ENCODE measurements at places on chromosomes 5 and 9. TPM values are rescaled to one million over a fixed set of nuclear protein-coding genes. Genes with fewer than 3 reads are reported as not detected.

DNA sequence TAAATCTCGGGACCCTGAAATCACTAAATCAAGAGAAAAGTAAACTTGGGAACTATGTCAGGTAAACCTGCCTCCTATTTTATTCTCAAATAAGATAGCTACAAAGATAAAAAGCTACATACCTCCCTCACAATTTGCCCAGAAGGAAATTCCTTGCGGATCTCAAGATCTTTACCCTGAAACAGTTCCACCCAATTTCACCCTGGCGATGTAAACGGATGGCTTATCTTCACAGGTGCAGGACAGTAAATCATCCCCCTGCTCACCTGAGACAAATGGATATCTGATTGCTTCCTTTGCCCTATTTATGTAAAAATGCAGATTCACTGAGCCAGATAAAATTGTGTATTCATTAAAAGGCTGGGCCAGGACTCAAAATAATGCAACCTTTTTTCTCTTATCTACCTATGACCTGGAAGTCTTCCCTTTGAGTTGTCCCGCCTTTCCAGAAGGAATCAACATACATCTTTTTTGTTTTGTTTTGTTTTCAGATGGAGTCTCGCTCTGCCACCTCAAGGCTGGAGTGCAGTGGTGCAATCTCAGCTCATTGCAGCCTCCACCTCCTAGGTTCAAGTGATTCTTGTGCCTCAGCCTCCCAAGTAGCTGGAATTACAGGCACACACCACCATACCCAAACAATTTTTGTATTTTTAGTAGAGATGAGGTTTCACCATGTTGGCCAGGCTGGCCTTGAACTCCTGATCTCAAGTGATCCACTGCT lies 13.8 kb downstream of the TMEM267 start:
- H3K4me1 ChIP-seq, result no peaks in the 10 kb centered on the region
- H3K36me3 ChIP-seq, result no peaks in the 10 kb centered on the region
- no peak overlapping the region for H3K27ac ChIP-seq
- H3K27me3 ChIP-seq, result no peaks in the 10 kb centered on the region
- no peak for DNase-seq
- no peak overlapping the region for H3K4me3 ChIP-seq

MYOZ3 gene
- total RNA-seq, result 6.8 TPM

PITX1 gene
- total RNA-seq, result 0.07 TPM

PTGS1 gene
- total RNA-seq, result 0.74 TPM

DNA sequence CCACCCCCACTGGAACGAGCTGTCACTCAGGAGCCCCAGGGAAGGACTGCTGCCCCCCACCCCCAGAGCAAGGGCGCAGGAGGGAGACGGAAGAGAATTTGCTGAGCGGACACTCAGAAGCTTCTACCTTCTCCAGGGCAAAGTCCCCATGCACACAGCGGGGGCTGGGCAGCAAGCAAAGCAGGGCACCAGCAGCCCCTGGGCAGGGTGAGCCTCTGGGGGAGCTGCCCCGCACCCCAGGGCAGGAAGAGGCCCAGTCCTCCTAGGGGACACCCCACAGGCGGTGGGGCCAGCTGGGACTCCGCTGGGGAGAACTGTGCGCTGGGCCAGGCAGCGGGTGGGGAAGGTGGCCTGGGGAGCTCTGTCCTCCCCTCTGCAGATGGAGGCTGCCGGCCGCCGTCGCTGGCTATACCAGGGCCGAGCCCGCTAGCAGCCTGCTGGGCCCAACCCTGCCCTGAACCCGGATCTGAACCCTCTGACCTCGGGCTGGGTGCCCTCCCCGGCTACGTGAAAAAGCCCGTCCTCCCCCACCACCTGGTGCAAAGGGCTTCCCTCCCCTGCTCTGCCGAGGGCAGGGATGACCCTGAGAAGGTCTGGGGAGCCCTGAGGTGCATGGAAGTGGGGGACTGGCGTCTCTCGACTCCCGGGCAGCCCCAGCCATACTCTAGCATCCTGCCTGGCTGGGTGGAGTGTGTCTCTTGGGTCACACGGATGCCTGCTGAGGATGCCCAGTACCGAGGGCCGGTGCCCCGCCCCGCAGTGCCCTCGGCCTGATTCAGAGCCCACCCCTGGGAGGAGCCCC lies 597 bp upstream of the SLC34A3 start:
- H3K27ac ChIP-seq, result no peak overlapping the region
- H3K4me1 ChIP-seq, result peaks cover 3% of the 10 kb centered on the region
- DNase-seq, result no peak
- no peaks in the 10 kb centered on the region for H3K36me3 ChIP-seq
- no peak overlapping the region for H3K4me3 ChIP-seq

GRCh38 chr5:89330140-89330539 lies 447.2 kb upstream of the MEF2C start:
- DNase-seq, result no peak
- no peak overlapping the region for H3K4me3 ChIP-seq
- no peaks in the 10 kb centered on the region for H3K4me1 ChIP-seq
- H3K27ac ChIP-seq, result no peak overlapping the region
- no peaks in the 10 kb centered on the region for H3K36me3 ChIP-seq

GRCh38 chr9:110049699-110050450 lies 158.1 kb downstream of the C9orf152 start:
- H3K4me1 ChIP-seq, result peaks cover 23% of the 10 kb centered on the region
- H3K36me3 ChIP-seq, result no peaks in the 10 kb centered on the region
- H3K27ac ChIP-seq, result no peak overlapping the region
- no peak for DNase-seq
